ENCODE measurements at places on chromosomes 16 and 17. TPM values are rescaled to one million over a fixed set of nuclear protein-coding genes. Genes with fewer than 3 reads are reported as not detected.

Gene TEDC2
- total RNA-seq, result 6.2 TPM

Gene ZNF18
- 6.6 TPM for total RNA-seq

Gene TOM1L1
- total RNA-seq, result 30.3 TPM

Gene SLFN12
- total RNA-seq, result 14.7 TPM

Gene CRHR1
- total RNA-seq, result not detected

Gene CA4
- not detected for total RNA-seq

Gene EFCAB13
- 4.8 TPM for total RNA-seq

Gene CLEC19A
- total RNA-seq, result not detected

Gene IL4R
- 24.6 TPM for total RNA-seq

Gene PPY
- not detected for total RNA-seq

Gene CCL2
- 6.1 TPM for total RNA-seq

Gene TBC1D3C
- not detected for total RNA-seq

Gene ARHGDIG
- total RNA-seq, result 0.37 TPM

Gene MYO19
- 52.9 TPM for total RNA-seq

Gene KCNH6
- total RNA-seq, result not detected

Gene KRTAP1-5
- total RNA-seq, result 1.6 TPM

Gene FZD2
- total RNA-seq, result 2.9 TPM

Gene NDUFAB1
- total RNA-seq, result 73.1 TPM

Gene GRAPL
- not detected for total RNA-seq

Gene IRF8
- total RNA-seq, result not detected

Gene SLC6A2
- not detected for total RNA-seq

Gene AMDHD2
- 60.3 TPM for total RNA-seq

Gene MED13
- 44.1 TPM for total RNA-seq

Gene FBXO39
- total RNA-seq, result not detected

Gene CSH2
- total RNA-seq, result not detected

Gene STAT5B
- total RNA-seq, result 26.2 TPM

Gene KRT31
- not detected for total RNA-seq

Gene TLCD3B
- not detected for total RNA-seq

Gene ATP6V0D1
- total RNA-seq, result 129 TPM

Measured in subcutaneous preadipocyte (primary cell).